ENCODE measurements at places on chromosomes 11 and 22.

- DNase-seq: no peak
These were observed 11.3 kb downstream of the P2RY6 start for GRCh38 chr11:73283276-73284000.

- no peak for DNase-seq
These were observed 1.5 kb downstream of the ASPHD2 start for GRCh38 chr22:26430600-26430999.

DNA sequence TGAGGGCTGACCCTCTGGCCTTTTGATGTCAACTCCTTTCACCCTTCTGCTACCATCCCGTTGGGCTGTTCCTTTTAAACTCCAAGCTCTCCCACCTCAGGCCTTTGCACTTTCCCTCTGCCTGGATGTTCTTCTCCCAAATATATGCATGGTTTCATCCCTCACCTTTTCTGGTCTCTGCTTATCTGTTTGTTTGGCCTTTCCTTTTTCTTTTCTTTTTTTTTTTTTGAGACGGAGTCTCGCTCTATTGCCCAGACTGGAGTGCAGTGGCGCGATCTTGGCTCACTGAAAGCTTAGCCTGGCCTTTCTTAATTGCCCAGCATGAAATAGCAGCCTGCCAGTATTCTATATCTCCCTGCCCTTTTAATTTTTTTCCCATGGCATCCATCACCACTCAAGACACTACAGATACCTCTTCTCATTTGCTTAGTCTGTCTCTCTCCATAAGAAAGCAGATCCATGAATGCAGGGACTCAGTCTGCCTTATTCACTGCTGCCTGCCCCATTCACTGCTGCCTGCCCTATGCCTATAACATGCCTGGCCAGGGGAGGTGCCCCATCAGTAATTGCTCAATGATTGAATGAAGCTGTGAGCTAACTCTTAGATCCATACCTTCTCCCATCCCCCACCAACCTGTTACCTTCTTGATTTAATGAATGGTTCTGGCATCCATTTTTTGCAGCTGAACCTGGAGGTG is 58.4 kb upstream of the CLTCL1 start:
- no peak for DNase-seq

GRCh38 chr11:86151174-86152005 is 82.5 kb upstream of the PICALM start:
- no peak for DNase-seq

DNA sequence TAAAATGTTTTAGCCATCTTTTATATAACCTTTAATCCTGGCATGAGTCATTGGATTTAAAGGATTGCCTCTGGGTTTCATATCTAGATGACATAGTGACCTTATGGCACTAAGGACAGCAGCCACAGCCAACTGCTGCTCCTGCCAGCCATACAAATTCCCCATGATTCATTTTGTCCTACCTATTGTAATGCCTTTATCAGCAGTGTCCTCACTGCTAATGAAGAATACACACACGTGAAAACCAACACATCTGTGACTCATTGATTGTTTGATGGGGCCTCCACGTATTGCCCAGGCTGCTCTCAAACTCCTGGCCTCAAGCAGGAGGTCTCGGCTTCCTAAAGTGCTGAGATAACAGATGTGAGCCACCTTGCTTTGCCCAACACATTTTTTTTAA is 1.8 kb downstream of the LDHAL6A start:
- DNase-seq: no peak

GRCh38 chr11:83549984-83550667 is 264.0 kb upstream of the CCDC90B start:
- DNase-seq: no peak

- no peak for DNase-seq
These were observed 259.7 kb upstream of the PLET1 start for GRCh38 chr11:112520354-112520753.

DNA sequence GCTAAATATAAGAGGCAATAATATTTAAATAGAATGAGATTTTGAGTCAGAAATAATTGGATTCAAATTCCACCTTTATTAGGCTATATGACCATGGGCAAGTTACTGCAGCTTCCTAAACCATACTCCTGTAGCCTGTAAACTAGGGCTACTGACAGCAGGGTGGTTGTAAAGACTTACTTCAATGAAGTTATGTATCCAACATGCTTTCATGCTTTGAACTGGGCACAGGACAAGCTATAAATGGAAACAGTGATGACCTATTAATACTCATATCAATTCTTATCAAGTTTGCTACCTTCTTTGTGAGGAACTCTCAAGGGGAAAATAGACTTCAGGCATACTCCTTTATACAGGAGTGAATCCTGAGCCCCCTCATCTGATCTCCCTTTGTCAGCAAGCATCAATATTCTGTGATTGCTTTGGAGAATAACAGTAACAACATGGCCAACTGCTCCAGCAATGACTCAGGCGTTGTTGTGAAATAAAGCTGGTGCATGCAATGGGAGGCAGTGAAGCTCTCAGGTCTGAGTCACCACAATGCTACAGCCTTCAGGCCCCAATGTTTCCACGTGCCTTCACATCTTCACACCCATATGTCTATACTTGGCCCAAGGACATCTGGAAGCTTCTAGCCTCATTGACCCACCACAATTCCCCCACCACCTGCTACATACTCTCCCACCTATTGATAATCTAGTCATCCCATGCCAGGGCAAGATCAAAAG is 102.5 kb downstream of the KCNA4 start:
- DNase-seq: no peak

GRCh38 chr11:76380159-76380976 is 564 bp downstream of the THAP12 start:
- DNase-seq: peak; percentile 69

DNA sequence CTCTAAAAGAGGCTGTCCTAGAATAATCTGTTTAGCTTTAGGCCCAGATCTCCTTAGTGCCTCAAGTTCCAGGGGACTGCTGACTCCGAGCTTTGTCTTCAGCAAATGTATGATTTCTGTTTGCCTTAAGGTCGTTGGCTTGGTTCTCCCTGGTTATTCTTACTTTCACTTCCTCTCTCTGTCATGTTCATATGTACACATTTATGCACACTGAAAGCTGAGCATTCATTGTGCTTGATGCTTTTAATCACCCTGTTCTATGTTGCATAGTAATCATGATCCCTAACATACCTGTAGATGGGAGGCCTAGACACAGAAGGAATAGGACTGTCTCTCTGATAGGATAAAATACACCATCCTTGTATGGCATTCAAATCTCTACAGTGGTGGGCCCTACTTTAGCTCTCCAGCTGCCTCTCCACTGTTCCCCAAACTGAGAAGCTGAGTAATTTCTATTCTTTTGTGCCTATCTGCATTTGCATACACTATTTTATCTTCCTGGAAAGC is 7.2 kb downstream of the PPFIBP2 start:
- peak; percentile 15 for DNase-seq

- DNase-seq: no peak
These were observed 13.1 kb upstream of the OR5I1 start for GRCh38 chr11:55949330-55949729.

DNA sequence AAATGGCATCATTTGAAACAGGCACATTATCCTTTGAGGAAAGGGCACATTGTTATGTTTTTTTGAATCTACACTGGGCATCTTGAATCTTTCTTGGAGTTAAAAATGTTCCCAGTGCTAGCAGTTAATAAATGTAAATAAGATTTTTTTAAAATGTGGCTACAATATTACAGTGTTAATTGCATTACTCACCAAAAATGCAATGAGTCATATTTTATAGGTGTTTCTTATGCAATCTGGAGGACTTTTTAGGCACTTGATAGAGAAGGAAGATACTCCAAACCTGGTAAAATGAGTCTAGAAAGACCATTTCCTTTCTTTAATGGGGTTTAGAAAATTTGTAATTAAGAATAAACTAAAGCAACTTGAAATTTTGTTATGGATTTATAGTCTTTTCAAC is 238.0 kb downstream of the METTL15 start:
- no peak for DNase-seq

DNA sequence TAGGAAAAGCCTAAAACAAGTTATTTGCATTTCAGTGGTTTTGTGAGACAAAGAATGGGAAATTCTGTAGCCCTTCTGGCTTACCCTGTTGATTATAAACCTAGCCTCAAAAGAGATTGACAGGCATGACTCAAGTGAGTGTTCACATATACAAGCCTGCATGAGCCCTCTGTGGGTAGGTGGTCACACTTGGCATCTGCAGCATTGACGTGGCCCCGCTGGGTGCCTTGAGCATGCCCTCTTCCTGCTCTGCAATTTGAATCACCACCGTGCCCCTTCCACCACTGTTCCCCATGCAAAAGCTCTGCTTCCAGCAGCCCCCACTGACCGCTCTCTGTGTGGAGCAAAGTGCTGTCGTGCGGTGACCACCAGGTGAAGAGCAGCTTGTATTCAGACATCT is 21.0 kb upstream of the ADSL start:
- peak; percentile 46 for DNase-seq

- no peak for DNase-seq
These were observed 59.6 kb downstream of the MAPK1 start for GRCh38 chr22:21807544-21808529.

DNA sequence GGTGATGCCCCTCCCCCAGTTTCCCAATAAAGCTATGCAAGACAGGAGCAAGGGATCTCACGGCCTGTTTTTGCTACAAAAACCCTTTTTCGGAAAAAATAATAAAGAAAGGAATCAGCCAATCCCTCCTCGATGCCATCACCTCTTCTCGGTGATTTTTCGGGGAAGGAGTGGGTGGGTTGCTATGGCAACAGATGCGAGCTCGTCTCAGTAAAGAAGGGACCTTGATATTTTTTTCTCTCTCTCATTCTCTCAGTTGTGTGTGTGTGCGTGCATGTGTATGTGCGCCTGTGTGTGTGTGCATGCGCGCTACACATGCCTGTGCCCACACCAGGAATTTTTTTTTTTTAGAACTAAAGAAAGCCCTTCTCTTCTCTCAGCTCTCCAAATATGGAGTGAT is 3.8 kb upstream of the NPAS4 start:
- DNase-seq: no peak

DNA sequence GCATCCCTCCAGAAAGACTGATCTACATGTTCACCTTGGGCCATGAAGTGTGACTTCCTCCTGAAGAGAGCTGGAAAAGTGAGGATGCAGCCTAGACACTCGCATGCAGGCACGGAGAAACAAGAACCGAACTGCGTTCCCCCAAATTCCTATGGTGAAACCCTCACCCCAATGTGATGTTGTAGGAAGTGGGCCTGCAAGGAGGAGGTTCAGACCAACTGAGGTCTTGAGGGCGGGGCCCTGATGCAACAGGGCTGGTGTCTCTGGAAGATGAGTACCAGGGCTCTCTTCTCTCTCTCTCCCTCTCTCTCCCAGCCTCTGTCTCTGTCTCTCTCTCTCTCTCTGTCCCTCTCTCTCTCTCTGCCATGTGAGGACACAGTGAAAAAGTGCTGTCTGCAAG is 501.1 kb downstream of the BRD1 start:
- no peak for DNase-seq

GRCh38 chr11:46099963-46100316 is 21.3 kb downstream of the PHF21A start:
- DNase-seq: peak; percentile 27

GRCh38 chr11:119742263-119742861 is 13.4 kb upstream of the NECTIN1 start:
- DNase-seq: no peak

DNA sequence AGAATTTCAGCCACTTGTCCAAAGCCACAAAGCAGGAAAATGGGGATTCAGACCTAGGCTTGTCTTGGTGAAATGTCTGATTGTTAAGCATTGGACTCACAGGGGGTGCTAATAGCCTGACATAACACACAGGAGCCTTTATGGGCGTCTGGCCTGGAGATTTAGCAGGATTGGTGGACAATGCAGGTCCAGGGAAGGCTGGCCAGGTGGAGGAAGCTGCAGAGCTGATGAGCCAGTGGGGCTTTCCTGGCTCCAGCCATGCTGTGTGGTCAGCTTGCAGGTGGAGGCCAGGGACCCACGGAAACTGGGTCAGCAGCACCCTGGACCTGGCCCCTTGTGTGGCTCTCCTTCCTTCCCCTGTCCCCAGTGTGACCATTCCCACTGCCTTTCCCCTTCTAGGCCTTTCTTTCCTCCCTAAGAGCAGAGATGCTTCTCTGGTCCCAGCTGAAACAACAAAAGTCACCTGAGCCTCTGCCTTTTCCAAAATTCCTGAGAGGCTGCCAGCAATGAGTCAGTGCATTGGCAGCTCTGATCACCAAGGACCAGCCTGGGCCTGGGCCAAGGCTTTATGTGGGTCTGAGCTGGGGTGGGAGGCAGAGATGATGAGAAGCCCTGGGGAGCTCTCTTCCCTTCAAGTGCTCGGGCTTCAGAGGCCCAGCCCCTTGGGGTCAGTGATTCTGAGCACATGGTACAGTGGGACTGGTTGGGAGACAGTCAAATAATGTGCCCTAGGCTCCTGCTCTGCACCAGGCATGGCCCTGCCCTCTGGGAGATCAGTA is 85.2 kb downstream of the CCDC81 start:
- no peak for DNase-seq

- DNase-seq: no peak
These were observed 36.2 kb downstream of the PISD start for GRCh38 chr22:31625661-31626426.

DNA sequence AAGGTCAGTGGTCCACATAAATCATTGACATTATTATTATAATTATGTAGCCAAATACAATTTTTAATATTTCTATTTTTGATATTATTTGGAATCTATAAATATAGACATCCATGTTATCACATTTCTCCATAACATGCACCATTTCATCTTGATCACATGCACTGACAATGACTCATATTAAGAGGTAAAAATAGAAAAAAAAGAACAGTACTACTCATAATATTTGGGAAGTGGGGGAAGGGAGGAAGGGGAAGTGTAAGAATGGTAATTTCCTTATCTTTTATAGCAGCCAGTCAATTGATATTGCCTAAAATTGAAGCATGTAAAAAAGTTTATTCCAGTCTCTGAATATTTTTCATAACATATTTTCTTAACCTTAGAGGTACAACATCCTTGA is 72.3 kb downstream of the ADM start:
- no peak for DNase-seq

DNA sequence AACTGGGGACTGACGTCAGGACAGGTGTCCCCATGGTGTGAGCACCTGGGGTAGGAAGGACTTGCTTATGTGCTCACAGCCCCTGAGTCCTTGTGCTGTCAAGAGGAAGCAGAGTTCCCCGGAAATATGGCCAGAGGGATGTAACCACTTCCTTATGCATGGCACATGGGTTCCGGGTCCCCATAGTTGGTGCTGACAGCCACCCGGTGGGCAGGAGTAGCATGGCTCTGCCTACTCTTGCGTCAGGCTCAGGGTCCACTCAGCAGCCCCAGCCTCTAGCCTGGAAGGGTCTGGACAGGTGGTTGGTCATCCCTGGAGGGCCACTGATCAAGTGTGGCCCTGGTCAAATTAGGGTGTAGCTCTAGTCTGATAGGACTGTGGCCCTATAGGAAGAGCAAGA is 42.8 kb upstream of the CCND1 start:
- DNase-seq: no peak

All from CD4-positive, alpha-beta T cell treated with Interleukin-21 for 1 hour (primary cell).